A673 (cell line): ENCODE measurements at places on chromosomes 16 and 17.

GRCh38 chr17:17201907-17202306 lies 4.2 kb downstream of the PLD6 start:
- no peak overlapping the region for H3K4me3 ChIP-seq
- H3K4me1 ChIP-seq, result peaks cover 16% of the 10 kb centered on the region
- no peaks in the 10 kb centered on the region for H3K27me3 ChIP-seq
- no peak overlapping the region for H3K27ac ChIP-seq
- no peak for DNase-seq
- peaks cover 15% of the 10 kb centered on the region for H3K36me3 ChIP-seq

DNA sequence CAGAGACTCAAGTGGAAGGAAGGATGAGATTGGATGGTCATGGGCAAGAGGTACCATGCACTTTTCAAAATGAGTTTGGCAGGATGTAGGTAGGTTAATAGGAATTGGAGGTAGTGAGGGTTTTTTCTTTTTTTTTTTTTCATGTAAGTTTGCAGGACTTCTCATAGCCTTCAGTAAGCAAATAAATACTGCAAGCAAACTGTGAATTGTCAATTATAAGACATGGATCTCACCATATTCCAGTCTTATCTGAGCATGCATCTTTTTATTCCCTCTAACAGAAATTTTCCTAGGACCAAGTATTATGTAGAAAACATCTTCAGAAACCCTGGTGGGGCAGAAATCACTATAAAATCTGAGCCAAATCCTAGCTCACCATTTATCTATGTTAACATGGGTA lies 584.6 kb upstream of the CDH5 start:
- DNase-seq, result no peak
- no peaks in the 10 kb centered on the region for H3K4me1 ChIP-seq
- H3K27ac ChIP-seq, result no peak overlapping the region
- H3K4me3 ChIP-seq, result no peak overlapping the region
- no peaks in the 10 kb centered on the region for H3K27me3 ChIP-seq

GRCh38 chr17:77600346-77600745 lies 358.2 kb upstream of the TNRC6C start:
- no peak for DNase-seq
- H3K36me3 ChIP-seq, result no peaks in the 10 kb centered on the region
- H3K4me1 ChIP-seq, result no peaks in the 10 kb centered on the region
- H3K27me3 ChIP-seq, result no peaks in the 10 kb centered on the region

DNA sequence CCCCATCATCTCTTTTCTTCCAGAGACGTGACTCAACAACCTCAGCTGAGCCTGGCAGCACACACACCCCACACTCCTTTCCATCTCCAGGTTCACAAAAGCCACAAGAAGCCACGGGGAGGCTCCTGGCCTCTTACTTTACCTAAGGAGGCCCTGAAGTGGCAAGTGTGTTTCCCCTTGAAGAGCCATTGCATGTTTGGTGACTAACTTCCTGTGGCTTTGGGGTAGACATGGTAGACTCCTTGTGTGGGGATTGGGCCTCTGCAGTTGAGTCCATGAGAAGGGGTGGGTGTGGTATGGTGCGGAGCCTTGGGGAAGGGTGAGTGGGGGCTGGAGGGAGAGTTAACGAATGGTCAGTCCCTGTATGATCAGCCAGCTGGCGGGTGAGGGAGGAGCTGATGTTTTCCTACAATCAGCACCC lies 24.2 kb downstream of the SAP30BP start:
- peaks cover 46% of the 10 kb centered on the region for H3K4me1 ChIP-seq
- no peak overlapping the region for H3K4me3 ChIP-seq
- no peak for DNase-seq
- peak overlapping the region; percentile 39 for H3K27ac ChIP-seq
- no peaks in the 10 kb centered on the region for H3K36me3 ChIP-seq
- no peaks in the 10 kb centered on the region for H3K27me3 ChIP-seq

DNA sequence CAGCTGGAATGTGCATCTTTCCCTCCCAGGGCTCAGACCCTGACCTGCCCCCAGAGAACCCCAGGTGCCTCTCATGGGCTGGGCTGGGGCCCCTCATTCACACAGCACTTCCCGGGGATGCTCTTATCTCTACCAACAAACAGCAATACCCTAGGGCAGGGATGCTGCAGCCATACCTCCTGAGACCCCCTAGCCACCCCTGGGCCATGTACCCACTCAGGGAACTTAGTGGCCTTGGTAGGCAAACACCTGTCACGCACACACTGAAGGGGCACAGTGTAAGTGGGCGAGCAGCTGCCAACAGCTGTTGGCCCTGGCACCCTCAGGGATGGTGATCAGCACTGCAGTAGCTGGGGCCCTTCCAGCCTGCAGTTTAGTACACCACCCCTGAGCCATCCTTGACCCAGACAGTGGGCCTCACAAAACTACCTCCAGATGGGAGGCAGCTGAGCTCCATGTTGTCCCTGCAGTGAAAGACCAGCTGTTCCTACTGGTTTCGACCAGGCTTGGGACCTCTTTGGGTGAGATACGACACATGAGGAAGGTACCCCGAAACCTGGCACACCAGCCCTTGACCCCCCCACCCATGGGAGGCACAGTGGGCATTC lies 1723.6 kb downstream of the TP53TG3F start:
- no peaks in the 10 kb centered on the region for H3K27me3 ChIP-seq
- no peak overlapping the region for H3K4me3 ChIP-seq
- no peaks in the 10 kb centered on the region for H3K36me3 ChIP-seq
- no peaks in the 10 kb centered on the region for H3K4me1 ChIP-seq

DNA sequence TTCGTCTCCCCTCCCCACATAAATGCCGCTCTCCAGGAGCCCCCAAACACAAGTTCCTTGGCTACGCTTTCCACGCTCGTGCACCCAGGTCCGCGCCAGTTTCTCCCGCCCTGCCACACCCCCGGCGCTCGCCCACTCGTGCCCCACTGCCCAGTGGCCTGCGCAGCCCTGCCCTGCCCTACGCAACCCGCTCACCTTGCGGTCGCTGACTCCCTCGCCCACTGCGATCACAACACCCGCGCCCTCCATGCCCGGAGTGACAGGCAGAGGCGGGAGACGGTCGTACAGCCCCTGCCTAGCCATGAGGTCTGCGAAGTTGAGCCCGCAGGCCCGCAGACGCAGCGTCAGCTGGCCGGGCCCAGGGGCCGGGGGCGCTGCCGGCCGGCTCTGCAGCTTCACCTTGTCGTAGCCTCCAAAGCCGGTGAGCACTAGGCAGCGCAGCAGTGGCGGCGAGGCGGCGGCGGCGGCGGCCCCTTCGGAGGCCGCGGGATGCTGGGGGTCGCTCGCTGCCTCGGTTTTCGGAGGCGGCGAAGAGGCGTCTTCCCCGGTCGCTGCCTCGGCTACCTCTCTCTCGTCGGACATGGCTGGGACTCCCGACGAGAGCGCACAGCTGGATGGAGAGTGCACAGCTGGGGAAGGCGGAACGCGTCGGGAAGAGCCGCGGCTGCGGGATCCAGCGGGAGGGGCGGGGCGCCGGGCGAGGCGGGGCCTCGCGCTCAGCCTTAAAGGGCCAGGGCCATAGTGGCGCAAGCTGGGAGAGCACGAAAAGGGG lies at the start of gene VAT1:
Gene VAT1, minus strand, starts transcription at position 645 of the 772 bp plus-strand sequence. Its CDS starts 63 bp downstream, at position 582.
- H3K36me3 ChIP-seq, result no peaks in the 10 kb centered on the region
- peak within 1 kb of the TSS; percentile 78 for H3K4me3 ChIP-seq
- peak; percentile 69 for DNase-seq
- H3K27me3 ChIP-seq, result no peaks in the 10 kb centered on the region
- H3K4me1 ChIP-seq, result no peaks in the 10 kb centered on the region

DNA sequence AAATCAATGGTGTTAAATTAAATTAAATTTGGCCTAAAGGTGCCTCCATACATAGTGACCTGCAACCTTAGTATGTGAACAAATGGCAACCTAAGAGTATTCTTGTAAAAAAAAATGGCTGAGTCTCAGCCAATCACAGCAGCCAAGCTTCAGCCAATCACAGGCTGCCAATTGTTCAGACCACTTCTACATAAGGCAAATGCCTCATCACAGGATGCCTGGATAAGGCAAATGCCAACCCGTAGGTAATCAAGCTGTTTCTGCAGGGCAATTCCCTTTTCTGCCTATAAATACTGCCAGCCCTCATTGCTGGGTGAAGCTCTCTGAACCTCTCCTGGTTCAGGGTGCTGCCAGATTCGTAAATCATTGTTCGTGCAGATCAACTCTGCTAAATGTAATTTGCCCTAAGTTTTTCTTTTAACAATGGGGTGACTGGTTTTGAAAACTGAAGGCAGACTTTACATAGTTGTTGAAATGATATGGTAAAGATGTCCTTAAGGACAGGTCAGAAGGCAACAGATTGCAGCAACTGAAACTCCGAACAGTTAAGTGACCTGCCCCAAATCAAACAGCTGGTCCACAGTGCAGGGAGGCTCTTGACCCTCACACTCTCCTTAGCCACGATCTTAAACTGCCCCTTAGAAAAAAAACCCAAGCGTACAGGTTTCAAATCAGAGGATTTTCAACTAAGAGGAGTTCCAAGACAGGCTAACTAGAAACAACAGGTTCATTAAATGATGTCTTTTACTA lies 50.3 kb downstream of the N4BP1 start:
- H3K27me3 ChIP-seq, result no peaks in the 10 kb centered on the region
- H3K4me3 ChIP-seq, result no peak overlapping the region
- peaks cover 18% of the 10 kb centered on the region for H3K36me3 ChIP-seq
- H3K27ac ChIP-seq, result no peak overlapping the region
- no peak for DNase-seq

- peaks cover 18% of the 10 kb centered on the region for H3K36me3 ChIP-seq
- peak; percentile 30 for DNase-seq
- H3K4me1 ChIP-seq, result peaks cover 26% of the 10 kb centered on the region
- no peak overlapping the region for H3K4me3 ChIP-seq
- H3K27me3 ChIP-seq, result no peaks in the 10 kb centered on the region
- no peak overlapping the region for H3K27ac ChIP-seq
Measured at GRCh38 chr16:9123871-9124270, 32.4 kb downstream of the HAPSTR1 start.

DNA sequence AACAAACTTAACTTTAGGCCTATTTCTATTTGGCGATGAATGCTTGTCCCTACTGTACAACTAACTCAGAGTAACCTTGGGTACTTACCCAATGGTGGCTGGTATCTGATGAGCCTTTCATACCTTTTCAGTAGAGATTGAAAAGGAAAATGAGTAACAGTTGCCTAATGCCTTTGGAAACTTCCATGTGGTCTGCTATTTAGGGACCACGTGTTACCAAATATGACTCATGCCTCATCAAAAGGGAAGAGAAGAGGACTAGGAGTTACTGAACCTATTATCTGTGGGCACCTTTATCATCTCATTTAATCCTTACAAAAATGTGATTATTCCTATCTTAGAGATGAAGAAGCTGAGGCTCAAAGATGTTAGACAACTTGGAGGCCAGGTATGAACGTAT lies 8.1 kb downstream of the MYOCD start:
- H3K36me3 ChIP-seq, result no peaks in the 10 kb centered on the region
- no peak overlapping the region for H3K4me3 ChIP-seq
- DNase-seq, result no peak
- H3K27ac ChIP-seq, result no peak overlapping the region

GRCh38 chr17:17087424-17088015 lies 45.3 kb downstream of the MPRIP start:
- no peak overlapping the region for H3K27ac ChIP-seq
- H3K4me3 ChIP-seq, result no peak overlapping the region
- DNase-seq, result no peak
- H3K4me1 ChIP-seq, result peaks cover 8% of the 10 kb centered on the region

DNA sequence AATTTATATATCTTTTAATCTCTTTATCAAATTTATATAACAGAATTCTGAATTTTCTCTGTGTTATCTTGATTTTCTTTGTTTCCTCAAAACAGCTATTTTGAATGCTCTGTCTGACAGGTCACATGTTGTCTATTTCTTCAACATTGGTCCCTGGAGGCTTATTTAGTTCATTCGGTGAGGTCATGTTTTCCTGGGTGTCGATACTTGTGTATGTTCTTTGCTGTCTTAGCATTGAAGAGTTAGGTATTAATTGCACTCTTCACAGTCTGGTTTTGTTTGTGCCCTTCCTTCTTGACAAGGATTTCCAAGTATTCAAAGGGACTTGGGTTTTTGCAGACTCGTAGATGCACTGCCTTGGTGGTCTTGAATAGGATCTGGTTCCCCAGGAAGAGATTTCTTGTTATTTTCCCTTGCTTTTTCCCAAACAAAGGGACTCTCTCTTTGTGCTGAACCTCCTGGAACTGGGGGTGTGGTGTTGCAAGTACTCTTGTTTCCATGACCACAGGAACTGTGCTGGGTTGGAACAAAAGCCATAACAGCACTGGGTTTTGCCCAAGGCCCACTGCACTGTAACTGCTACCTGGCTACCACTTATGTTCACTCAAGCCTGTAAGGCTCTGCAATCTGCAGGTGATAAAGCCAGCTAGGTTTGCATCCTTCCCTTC lies 1483.0 kb downstream of the CDH8 start:
- no peak for DNase-seq
- H3K4me3 ChIP-seq, result no peak overlapping the region
- H3K27ac ChIP-seq, result no peak overlapping the region
- H3K27me3 ChIP-seq, result no peaks in the 10 kb centered on the region
- no peaks in the 10 kb centered on the region for H3K36me3 ChIP-seq
- H3K4me1 ChIP-seq, result no peaks in the 10 kb centered on the region

DNA sequence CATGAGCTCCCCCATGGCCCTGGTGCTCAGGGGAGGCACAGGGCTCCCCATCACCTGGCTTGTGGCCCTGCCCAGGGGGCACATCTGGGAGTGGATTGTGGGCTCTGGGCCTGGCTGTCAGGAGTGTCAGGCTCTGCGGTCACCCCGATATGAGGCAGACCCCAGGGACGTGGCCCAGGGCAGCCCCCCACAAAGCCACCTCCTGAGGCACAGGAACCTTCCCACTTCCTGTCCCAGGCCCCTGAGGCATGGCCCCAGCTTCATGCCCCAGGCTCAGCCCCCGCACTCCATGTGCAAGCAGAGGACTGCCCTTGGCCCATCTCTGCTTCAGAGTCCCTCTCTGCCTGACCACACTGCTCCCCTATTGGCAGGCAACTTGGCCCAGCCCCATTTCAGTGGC lies 160.3 kb downstream of the PCTP start:
- no peaks in the 10 kb centered on the region for H3K36me3 ChIP-seq
- no peaks in the 10 kb centered on the region for H3K4me1 ChIP-seq
- DNase-seq, result no peak
- H3K27ac ChIP-seq, result no peak overlapping the region

DNA sequence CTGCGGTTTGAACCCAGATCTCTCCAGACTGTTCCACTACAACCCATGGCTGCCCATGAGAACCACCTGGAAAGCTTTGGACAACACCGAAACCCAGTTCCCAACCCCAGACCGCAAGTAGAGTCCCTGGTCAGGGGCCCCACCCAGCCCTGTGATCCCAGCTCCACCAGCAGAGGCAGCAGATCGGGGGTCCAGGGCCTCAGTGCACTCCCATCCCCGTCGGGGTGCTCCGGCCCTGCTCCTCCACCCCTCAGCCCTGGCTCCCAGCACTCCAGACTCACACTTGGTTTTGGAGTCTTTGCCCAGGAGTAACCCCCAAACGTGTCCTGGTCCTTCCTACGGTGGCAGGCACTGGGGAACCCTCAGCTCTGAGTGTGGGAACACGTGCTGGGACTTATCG lies 20.7 kb upstream of the OSGIN1 start:
- H3K4me1 ChIP-seq, result no peaks in the 10 kb centered on the region
- DNase-seq, result no peak
- peaks cover 5% of the 10 kb centered on the region for H3K27me3 ChIP-seq
- no peaks in the 10 kb centered on the region for H3K36me3 ChIP-seq
